ENCODE measurements at places on chromosomes 3 and 15.
A peak's percentile ranks its signal among the peaks of the same experiment; 100 is the strongest.

GRCh38 chr3:4736284-4736861 lies 242.9 kb upstream of the BHLHE40 start:
- no peak for DNase-seq

- DNase-seq: no peak
Measured at GRCh38 chr3:127067116-127067910, 84.4 kb downstream of the PLXNA1 start.

DNA sequence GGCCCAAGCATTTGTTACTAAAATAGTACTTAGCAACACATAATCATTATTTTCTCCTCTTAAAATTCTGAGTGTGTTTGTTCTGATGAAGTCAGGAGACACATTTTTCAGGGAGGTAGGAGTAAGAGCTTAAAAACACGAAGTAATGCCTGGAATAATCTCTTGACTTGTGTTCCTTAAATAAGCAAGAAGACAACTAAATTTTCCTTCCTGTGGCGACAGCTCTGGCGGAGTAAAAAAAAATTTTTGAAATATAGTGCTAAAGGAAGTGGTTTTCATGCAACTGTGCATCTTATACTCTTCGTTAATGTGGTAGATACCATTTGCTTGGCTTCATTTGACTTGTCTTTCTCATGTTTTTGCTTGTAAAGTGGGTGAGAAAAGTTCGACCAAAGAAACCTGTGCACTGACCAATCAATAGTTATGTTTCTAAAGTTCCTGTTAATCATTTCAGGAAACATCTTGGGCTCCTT lies 11.1 kb upstream of the MBNL1 start:
- no peak for DNase-seq

DNA sequence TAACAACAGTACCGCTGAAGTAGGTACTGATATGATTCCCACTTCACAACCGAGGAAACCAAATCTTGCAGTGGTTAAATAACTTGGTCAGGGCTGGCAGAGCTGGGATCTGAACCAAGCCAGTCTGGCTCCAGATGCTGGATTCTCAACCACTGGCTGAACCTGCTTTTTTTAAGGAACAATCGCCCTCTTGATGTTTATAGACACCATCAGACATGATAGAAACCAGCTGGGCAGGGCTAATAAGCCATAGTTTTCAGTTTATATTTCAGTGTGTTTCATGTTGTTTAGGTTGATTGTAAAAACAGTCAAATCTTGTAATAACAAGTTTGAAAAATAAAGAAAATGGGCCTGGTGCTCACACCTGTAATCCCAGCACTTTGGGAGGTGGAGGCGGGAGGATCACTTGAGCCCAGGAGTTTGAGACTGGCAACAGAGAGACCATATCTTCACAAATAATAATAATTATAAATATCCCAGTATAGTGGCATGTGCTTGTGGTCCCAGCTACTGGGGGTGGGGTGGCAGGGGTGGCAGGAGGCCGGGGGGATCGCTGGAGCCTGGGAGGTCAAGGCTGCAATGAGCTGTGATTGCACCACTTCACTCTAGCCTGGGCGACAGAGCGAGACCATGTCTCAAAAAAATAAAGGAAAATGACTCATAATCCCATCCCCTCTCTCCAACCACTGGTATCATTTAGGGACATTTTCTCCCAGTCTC lies 36.7 kb downstream of the XYLB start:
- DNase-seq: no peak

GRCh38 chr3:46903341-46904302 lies 26.1 kb downstream of the PTH1R start:
- DNase-seq: no peak

DNA sequence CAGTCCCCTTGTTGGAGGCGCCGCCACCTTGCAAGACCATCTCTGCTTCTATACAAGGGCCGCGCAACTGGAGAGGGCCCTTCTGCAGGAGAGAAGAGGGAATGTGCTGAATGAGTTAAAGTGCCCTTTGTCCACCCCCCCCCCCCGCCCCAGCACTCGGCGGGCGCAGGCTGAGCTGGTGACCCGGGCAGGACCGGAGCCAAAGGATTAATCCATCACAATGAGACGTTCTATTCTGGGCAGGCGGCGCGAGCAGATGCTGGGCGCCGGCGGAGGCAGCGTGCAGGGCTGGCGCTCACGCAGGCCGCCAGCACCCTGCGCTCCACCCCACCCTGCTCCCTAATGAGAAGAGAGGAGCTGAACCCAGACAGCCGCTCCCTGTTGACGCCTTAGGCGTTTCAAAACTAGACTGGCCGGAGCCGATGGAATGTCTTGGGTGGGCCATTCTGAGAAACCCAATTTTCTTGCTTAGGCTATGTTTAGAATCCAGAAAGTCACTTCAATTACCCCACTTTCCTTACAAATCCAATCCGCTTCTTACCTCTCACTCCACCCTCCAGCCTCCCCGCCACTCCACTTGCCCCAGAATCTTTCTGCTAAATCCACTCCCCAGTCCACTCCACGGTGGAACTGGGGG lies 32.9 kb downstream of the GJD2 start:
- peak; percentile 3 for DNase-seq

- DNase-seq: no peak
Measured at GRCh38 chr3:88009066-88009465, 49.7 kb downstream of the CGGBP1 start.

- no peak for DNase-seq
Measured at GRCh38 chr3:16211176-16211904, 36.9 kb downstream of the GALNT15 start.

DNA sequence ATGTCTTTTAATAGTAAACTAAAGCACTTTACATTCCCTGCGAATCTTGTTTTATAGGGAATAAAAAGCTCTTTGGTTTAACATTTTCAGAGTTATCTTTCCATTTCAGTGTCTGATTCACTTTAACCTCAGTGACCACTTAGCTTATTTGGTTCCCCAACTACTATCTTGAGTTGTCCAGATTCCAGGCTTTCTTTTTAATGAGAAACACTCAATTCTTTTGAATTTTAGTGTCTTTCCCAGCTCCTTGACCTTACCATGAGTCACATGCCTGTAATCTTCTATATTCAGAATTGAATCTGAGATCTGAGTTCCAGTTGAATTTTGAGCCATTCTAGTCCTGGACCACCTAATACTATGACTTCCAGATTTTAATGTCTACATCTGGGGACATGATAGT lies 144.4 kb downstream of the KCNAB1 start:
- DNase-seq: no peak

GRCh38 chr3:178967177-178967532 lies 104.5 kb downstream of the ZMAT3 start:
- DNase-seq: no peak

- DNase-seq: no peak
Measured at GRCh38 chr3:64530434-64531049, 157.3 kb downstream of the ADAMTS9 start.

GRCh38 chr3:170542704-170543103 lies 43.2 kb downstream of the SLC7A14 start:
- DNase-seq: no peak

- DNase-seq: no peak
Measured at GRCh38 chr3:157327018-157327417, 109.6 kb upstream of the PTX3 start.
